ENCODE measurements at places on chromosomes 5 and 9.

DNA sequence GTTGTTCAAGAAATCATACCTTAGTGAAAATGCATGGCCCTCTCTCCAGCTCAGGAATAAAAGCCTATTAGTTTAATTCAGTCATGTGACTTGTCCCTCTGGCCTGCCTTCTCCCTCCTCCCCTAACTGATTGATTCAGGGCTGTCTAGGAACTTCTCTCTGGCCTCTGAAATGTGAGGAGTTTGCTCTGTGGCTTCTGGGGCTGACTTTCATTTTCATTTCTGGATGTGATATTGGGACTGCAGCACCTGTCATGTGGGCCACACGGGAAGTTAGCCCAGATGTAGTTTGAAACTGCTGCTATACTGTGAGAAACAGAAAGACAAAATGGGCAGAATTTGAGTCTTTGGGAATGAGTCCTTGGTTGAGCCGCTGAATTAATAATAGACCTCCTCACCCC is 44.8 kb downstream of the PARP8 start:
- peak; percentile 40 for DNase-seq

GRCh38 chr5:179413711-179414458 is 68.6 kb upstream of the ADAMTS2 start:
- no peak for DNase-seq

DNA sequence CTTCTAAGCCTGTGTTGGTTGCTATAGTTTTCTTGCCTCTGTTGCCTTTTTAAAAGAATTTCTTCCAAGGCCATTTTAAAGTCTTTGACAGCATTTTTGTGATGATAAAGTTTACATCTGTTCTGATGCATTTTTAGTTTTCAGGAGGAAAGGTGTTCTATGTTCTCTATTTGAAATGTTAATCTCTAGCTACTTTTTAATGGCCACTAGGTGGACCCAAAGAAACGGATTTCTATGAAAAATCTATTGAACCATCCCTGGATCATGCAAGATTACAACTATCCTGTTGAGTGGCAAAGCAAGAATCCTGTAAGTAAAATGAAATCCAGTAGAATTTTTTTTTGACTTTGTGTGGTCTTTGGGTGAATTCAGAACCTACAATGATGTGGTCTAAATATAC is 60.2 kb downstream of the MELK start:
- no peak for DNase-seq

DNA sequence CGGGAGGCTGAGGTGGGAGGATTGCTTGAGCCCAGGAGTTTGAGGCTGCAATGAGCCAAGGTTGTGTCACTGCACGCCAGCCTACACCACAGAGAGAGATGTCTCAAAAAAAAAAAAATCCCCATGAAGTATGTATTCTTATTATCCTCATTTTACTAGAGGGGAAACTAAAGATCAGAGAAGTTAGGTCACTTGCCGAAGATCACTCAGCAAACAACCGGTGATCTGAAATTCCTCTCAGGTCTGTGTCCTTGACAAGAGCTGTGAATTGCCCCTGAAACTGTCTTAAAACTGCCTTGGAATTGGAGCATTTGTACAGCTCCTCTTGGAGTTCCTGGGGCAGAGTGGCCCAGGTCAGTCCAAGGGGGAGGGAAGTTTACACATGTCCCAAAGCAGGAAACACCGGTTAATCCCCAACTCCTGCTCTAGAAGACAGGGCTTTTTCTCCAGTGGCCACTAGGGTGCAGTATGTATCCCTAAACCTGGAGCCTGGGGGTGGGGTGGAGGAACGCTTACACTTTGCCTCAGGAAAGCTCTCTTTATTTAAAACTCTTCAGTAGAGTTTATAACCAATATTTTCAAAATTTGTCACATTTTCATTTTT is 27.6 kb downstream of the AQP7 start:
- peak; percentile 60 for DNase-seq

DNA sequence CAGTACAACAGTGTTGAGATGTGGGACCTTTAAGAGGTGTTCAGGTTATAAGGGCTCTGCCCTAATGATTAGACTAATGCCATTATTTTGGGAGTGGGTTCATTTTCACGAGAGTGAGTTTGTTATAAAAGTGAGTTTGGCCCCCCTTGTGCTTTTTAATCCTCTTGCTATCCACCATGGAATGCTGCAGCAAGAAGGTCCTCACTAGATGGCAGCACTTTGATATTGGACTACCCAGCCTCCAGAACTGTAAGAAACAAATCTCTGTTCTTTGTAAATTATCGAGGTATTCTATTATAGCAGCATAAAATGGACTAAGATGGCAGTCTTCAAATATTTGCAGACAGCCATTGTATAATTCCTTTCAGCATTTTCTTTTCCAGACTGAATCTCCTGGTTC is 212.4 kb downstream of the LRRC70 start:
- no peak for DNase-seq

GRCh38 chr9:129107651-129108050 is 2.9 kb downstream of the CRAT start:
- DNase-seq: no peak

DNA sequence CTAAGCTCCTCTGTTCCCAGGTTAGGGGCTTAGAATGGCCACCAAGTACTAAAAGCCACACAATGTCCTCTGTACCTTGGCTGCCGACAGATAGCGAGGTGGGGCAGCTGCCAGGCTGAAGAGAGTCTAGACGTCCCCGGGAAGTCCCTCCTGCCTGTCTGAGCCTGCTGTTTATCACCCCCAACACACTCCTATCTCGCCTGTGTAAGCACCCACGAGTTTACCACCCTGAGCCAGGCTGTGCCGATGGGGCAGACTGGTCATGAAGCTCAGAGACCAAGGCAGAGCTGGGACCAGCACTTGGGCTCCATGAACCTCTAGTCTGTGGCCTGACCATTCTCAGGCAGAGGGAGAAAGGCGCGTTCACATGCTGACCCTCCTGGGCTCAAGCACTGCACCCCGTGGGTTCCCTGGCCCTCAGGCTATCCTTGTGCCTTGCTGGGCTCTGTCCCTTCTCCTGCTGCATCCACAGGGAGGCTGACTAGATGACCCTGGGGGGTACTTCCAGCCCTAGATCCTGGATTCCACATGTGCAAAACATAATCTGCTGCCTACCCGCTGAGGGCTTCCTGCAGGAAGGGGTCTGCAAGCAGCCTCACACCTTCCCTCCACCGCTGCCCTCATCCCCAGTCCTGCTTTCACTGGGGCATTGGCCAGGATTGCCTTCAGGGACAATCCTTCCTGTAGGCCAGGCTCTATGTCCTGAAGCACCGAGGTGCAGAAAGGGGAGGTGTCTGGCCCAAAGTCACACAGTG is 18.6 kb upstream of the SLC25A51 start:
- no peak for DNase-seq

DNA sequence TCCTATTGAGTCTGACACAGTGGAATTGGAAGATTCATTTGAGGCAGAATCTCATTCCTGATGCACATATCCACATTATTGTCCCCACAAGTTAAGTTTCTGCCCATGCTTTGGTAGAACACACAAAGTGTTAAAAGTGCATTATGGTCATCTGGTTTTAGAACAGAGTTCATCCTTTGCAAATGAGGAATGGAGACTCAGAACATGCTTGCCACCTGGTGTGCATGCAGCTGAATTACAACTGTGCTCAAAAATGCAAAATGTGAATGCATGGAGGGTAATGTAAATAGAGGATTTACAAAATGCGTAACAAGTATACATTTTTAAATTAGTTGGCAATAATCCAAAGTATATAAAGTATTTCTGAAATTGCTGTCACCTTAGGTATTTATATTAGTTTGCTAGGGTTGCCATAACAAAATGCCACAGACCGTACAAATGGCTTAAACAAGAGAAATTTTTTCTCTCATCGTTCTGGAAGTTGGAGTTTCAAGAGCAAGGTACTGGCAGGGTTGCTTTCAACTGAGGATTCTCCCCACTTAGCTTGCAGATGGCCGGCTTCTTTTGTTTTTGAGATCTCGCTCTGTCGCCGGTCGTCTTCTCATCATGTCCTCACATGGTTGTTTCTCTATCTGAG is 671.1 kb downstream of the TAF11L14 start:
- DNase-seq: peak; percentile 39

DNA sequence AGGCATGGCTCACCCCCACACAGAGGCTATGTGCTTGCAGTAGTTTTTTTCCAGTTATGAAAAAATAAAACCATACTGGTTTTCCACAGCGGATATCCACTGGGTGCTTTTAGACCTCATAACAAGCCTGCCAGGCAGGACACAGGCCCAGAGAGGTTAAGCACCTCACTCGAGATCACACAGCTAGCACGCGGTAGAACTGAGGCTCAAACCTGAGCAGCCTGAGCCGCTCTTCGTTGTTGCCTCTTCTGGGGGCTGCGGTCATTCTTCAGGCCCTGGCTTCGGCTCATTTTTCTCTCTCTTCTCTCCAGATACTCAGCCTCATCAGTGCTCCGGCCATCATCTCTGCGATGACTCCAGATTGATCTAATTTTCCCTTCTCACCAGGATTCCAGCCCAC is 196.0 kb downstream of the TTLL11 start:
- DNase-seq: no peak

GRCh38 chr9:86585422-86586143 is 231.4 kb upstream of the TUT7 start:
- no peak for DNase-seq

GRCh38 chr5:171223927-171224326 is 85.1 kb upstream of the TLX3 start:
- DNase-seq: no peak

DNA sequence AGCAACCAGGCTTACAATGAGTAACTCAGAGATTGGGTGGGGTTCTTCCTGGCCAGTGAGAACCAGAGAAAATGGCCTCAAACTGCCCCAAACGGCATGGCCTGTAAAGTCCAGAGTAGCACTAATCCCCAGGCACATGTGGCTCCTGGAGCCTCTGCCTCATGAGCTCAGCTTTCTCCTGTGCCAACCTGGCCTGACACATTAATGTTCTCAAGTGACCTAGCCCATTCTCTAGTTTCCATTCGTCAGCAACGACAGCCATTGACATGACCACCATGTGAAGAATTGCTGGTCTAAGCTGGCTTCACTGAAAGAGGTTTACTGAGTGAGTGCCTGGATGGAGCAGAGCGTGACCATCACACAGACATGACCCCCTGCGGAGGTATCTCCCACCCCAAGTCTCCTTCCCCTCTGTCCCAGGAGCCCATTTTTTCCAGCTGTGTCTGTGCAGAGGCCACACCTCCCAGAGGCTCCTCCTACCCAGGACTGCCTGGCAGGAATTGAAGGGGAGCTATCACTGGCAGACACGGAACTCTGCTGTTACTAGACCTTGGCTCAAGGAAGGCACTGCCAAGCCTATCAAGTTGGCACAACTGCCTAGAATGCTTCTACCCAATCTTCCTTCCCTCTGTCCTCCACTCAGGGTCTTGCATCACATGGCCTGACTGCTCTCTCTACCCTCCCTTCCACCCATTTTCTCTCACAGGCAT is 59.0 kb upstream of the BOD1 start:
- DNase-seq: no peak

- no peak for DNase-seq
Measured at GRCh38 chr5:72426019-72426418, 81.2 kb downstream of the ZNF366 start.

- no peak for DNase-seq
Measured at GRCh38 chr5:159638954-159639559, 277.2 kb upstream of the ADRA1B start.

- no peak for DNase-seq
Measured at GRCh38 chr5:160457252-160457651, 35.6 kb downstream of the PTTG1 start.

All from hippocampal formation (tissue), 2 donors.